ENCODE measurements at places on chromosomes 7 and 10.

GRCh38 chr10:6185039-6185716 lies 17.6 kb upstream of the PFKFB3 start:
- DNase-seq, result no peak

GRCh38 chr10:133276435-133277201 lies at the start of gene ADAM8:
Gene ADAM8 (minus strand): TSS chr10:133276868. CDS start chr10:133276817, 51 bp downstream.
- DNase-seq, result peak; percentile 56

- no peak for DNase-seq
Measured at GRCh38 chr7:39133088-39133487, 155.4 kb downstream of the POU6F2 start.

DNA sequence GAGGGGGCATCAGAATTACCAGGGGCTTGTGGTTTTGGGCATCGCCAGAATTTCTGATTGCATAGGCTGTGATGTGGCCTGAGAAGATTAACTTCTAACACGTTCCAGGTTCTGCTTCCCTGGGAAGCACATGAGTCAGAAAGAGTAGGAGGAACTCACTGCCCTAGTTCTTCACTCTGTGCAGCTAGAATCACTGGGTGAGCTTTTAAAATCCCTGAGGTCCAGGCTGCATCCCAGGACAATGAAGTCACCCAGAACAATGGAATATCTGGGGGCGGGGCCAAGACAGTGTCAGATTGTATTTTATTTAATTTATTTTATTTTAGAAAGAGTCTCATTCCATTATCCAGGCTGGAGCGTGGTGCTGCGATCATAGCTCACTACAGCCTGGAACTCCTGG lies 636.5 kb downstream of the CALN1 start:
- no peak for DNase-seq

GRCh38 chr7:155962191-155962967 lies 150.1 kb upstream of the SHH start:
- no peak for DNase-seq

- DNase-seq, result no peak
Measured at GRCh38 chr7:108135446-108136190, 5.5 kb upstream of the LAMB4 start.

GRCh38 chr10:13491747-13492360 lies 37.0 kb downstream of the BEND7 start:
- DNase-seq, result no peak

- DNase-seq, result no peak
Measured at GRCh38 chr10:126564326-126564888, 106.1 kb downstream of the C10orf90 start.

- DNase-seq, result no peak
Measured at GRCh38 chr7:134922720-134923704, 63.3 kb upstream of the AGBL3 start.

- no peak for DNase-seq
Measured at GRCh38 chr10:114110174-114110972, 63.6 kb downstream of the CCDC186 start.

GRCh38 chr7:90532231-90532929 lies 62.9 kb downstream of the PTTG1IP2 start:
- no peak for DNase-seq

DNA sequence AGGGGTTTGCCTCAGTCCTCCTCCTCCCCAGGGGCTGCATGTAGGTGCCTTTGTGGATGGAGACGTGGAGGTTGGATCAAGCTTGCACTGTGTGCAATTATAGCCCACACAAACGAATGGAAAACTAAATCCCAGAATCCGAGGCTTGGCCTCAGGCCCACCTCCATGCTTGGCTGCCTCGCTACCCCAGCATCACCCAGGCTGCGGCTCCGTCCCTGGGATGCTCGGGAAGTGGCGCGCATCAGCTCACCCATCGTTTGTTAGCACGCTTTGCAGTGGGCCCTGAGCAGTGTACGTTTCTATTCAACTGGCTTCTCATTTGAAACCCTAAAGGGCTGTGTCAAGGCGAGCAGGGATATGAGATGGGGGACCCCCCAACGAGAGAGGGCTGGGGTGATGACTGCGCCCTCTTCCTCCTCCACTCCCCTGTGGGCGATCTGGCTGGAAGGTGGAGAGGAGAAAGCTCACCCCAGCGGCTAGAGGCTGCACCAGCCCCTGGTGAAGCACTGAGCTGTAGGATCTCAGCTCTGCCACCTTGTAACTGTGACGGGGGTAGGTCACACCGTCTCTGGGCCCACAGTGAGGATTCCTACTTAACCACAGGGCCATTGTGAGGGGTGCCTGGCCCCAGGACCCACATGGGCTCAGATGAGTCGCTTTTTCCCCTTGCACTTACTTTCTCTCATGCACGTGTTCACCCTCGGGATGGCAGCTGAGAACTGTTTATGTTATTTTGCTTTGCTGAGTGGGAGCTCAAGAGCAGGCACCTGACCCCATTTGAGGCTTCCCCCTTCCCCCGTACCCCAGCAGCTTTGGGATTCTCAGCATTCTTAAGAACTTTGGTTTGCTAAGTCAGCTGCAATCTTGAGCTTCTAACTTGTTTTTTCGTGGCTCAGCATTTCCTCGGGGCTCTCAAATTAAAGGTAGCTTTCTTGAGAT lies 12.7 kb upstream of the BTBD16 start:
- no peak for DNase-seq

DNA sequence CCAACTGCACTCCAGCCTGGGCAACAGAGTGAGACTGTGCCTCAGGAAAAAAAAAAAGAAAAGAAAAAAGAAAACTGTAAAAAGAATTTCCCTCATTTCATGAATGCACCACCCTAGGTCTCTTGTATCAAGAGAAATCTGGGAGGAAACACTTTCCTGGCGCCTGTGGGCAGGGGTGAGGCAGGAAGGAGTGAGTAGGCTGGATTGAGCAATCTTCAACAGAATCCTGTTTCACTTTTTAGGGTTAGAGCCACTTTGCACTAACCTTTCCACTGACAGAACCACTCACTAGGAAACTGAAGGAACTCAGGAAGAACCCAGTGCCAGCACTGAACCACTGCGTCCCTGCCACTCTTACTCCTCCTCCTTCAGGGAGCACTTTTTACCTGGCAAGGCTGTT lies 282.1 kb downstream of the CCDC3 start:
- no peak for DNase-seq

DNA sequence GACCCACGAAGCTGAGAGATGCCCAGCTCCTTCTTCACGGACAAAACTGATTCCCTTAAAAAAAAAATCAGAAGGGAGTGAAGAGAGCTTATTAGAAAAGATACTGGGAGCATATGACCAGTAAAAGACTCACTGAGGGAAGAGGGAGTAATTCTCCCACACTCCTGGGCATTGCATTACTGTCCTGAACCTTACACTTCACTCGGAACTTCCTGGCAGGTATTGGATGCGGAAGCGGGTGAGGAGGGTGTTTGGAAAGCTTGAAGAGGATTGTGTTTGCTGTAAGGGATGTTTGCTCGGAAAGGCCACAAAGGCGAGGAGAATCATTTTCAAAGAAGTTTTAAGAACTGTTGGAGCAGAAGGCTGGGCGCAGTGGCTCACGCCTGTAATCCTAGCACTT lies 375 bp downstream of the HKDC1 start:
- no peak for DNase-seq

DNA sequence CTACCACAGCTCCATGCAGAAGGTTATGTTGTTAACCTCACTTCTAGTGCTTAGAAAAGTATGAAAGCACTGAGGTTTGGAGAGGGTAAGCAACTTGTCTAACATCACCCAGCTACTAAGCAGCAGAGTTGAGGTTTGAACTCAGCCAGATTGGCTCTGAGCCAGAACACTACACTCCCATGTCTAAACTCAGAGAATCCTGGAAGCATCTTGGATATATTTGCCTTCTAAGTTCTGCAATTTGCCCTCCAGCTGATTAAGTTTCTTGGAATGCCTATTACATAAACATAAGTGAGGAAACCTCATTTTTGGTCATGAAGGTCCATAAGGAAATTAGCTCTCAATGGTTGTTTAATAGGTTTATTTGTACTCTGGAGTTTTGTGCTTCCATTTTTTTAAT lies 78.1 kb upstream of the PHYHIPL start:
- no peak for DNase-seq

DNA sequence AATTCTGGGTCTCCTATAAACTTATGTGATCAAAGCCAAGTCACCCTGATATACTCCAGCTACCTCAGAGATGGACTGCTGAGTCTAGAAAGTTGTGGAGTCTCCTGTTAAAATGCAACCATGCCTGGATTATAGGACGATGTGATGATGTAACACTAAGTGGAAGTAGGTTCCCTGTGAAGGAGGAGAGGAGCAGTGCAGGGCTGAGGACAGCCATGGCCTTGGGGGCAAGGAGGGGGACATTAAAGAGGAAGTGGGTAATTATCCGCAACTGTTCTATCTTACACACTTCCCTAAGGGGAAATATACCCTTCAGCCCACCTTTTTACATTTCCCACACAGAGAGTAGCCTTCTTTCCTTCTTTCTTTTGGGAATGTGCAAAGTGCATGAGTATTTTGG lies 63.8 kb downstream of the MTPN start:
- no peak for DNase-seq

DNA sequence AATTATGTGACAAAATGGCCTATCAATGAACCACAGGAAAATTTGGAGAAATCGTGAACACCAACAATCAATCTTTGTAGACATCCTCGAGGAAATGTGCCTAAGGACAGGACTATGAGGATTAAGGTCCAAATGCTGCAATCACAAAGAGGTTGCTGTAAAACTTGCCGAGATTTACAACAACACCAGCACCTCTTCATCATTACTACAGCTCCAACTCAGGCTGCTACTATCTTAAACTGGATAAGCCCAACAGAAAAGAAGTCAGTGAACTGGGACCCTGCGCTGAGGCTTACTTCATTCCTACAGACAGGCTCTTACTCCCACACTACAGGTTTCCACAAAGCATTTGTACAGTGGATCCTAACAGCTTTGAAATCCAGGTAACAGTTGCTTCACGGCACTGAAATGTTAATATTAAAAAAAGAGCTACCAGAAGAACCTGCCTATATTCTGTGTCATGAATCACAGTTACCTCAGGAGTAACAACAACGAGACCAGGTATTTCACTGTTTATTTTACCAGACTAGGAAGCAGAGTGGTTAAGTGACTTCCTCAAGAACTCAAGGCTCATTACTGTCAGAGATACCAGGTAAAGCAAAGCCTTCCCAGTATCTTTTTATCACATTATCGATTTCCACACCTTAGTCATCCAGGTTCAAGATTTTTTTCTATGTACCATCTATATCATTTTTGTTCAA lies 23.9 kb downstream of the CACUL1 start:
- DNase-seq, result no peak

DNA sequence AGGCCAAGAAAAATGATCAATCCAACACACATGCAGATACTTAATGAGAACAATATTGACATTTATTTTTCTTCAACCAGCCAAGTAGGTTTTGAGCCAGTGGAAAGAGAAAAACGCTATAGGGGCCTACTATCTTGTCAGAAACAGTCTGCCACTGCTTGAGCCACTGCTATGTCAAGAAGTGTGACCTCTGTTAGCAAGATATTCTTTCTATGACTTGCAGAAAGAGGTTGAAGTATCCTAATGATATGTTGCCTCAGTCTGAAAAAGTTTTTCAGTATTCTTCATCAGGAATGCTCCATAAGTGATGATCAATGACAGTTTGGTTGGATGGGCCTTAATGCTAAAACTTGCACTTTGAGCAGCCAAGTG lies 328.4 kb upstream of the KCND2 start:
- no peak for DNase-seq

GRCh38 chr7:37550426-37550825 lies 101.8 kb upstream of the ELMO1 start:
- DNase-seq, result no peak

- DNase-seq, result peak; percentile 70
Measured at GRCh38 chr7:26200038-26200443, 505 bp downstream of the HNRNPA2B1 start.

- DNase-seq, result no peak
Measured at GRCh38 chr7:99455874-99456273, 10.1 kb downstream of the ATP5MF start.

GRCh38 chr7:101743241-101743994 lies 74.0 kb upstream of the CUX1 start:
- DNase-seq, result peak; percentile 53

- no peak for DNase-seq
Measured at GRCh38 chr7:136163340-136163801, 186.2 kb upstream of the MTPN start.

- DNase-seq, result no peak
Measured at GRCh38 chr7:38481401-38481800, 149.8 kb downstream of the AMPH start.

- DNase-seq, result no peak
Measured at GRCh38 chr7:80764132-80764531, 125.7 kb downstream of the CD36 start.

DNA sequence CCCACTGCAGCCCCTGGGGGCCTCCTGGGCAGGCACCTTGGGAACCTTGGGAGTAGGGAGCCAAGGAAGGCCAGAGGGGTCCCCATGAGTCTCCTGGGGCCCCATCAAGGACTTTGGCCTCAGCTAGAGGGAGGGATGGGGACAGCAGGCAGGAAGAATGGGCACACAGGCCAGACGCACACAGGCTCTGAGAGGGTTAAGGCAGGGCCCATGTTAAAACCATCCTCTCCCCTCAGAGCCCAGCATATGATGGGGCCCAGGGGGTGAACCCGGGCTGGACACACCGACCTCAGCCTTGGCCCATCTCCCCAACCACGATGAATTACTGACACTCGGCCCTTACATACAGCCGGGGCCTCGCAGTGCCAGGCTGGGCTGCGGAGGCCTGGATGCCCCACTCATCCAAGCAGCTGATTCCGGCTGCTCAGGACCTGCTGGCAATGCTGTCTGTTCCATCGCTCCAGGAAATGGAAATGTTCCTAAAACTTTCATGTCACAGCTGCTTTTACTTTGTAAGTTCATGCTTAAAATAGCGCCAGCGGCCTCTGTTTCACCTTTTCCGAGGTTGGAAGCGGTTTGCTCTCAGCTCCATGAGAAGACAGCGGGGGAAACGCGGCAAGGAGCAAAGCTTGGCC lies 17.3 kb upstream of the INPP5A start:
- DNase-seq, result no peak

- DNase-seq, result no peak
Measured at GRCh38 chr7:116218051-116218645, 7.8 kb downstream of the TES start.

GRCh38 chr10:101829561-101830315 lies 11.5 kb upstream of the OGA start:
- DNase-seq, result peak; percentile 46

- DNase-seq, result no peak
Measured at GRCh38 chr7:105269397-105269796, 119.3 kb downstream of the SRPK2 start.

All from stimulated activated CD4-positive, alpha-beta T cell treated with anti-CD3 and anti-CD28 coated beads, TNF-alpha, amount 100 ng/mL, for 1 hour (primary cell).